Vagina (tissue), 2 donors: ENCODE measurements at places on chromosomes 2 and 18. TPM values are rescaled to one million over a fixed set of nuclear protein-coding genes. Genes with fewer than 3 reads are reported as not detected.

Gene CCDC68
- 8.1 TPM for total RNA-seq

Gene GULP1
- total RNA-seq: 57.2 TPM

Gene DGUOK
- total RNA-seq: 52.3 TPM

Gene PCARE
- total RNA-seq: not detected

Gene GALNT5
- 3.2 TPM for total RNA-seq

Gene KCNE4
- 4.9 TPM for total RNA-seq

Gene IL1R2
- 63.3 TPM for total RNA-seq

Gene TDRD15
- not detected for total RNA-seq

Gene DCDC2C
- total RNA-seq: not detected

GRCh38 chr2:135183822-135184221 lies 131.7 kb downstream of the RAB3GAP1 start:
- H3K4me3 ChIP-seq: no peak overlapping the region
- H3K27me3 ChIP-seq: no peaks in the 10 kb centered on the region
- H3K4me1 ChIP-seq: no peaks in the 10 kb centered on the region
- H3K36me3 ChIP-seq: no peaks in the 10 kb centered on the region
- DNase-seq: no peak
- no peak overlapping the region for H3K27ac ChIP-seq

- no peaks in the 10 kb centered on the region for H3K27me3 ChIP-seq
- no peak overlapping the region for H3K27ac ChIP-seq
- no peaks in the 10 kb centered on the region for H3K4me1 ChIP-seq
- H3K4me3 ChIP-seq: no peak overlapping the region
- no peak for DNase-seq
Observed at GRCh38 chr2:162704496-162704895, 134.1 kb downstream of the KCNH7 start.

- H3K4me1 ChIP-seq: no peaks in the 10 kb centered on the region
- H3K36me3 ChIP-seq: peaks cover 67% of the 10 kb centered on the region
- no peak overlapping the region for H3K27ac ChIP-seq
- DNase-seq: peak; percentile 22
- no peaks in the 10 kb centered on the region for H3K27me3 ChIP-seq
Observed at GRCh38 chr2:117930775-117931174, 83.1 kb downstream of the CCDC93 start.

DNA sequence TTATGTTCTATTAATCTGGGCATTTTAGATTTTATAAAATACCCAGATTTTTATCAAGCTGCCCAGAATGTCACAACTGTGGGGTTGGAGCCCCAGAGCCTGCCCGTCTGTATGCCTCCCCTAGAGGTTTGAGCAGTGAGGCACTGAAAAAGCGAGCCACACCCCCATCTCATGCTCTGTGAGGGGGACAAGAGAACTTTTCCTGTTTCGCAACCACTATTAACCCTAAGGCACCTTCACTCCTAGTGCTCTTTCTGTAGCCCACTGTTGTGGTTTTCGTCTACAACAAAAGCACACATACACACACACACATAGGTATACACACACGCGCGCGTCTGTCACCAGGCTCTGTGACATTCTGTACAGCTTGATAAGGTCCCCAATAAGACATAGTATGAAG lies 38.0 kb downstream of the DCDC2C start:
- H3K27ac ChIP-seq: no peak overlapping the region
- DNase-seq: no peak
- no peak overlapping the region for H3K4me3 ChIP-seq
- no peaks in the 10 kb centered on the region for H3K36me3 ChIP-seq

- no peaks in the 10 kb centered on the region for H3K27me3 ChIP-seq
- no peak for DNase-seq
- H3K27ac ChIP-seq: no peak overlapping the region
- no peaks in the 10 kb centered on the region for H3K4me1 ChIP-seq
- no peaks in the 10 kb centered on the region for H3K36me3 ChIP-seq
Observed at GRCh38 chr2:26712486-26713465, 20.3 kb downstream of the KCNK3 start.

- no peaks in the 10 kb centered on the region for H3K36me3 ChIP-seq
- H3K27ac ChIP-seq: no peak overlapping the region
- DNase-seq: no peak
- no peaks in the 10 kb centered on the region for H3K4me1 ChIP-seq
Observed at GRCh38 chr2:54255230-54256090, 569 bp downstream of the TSPYL6 start.

DNA sequence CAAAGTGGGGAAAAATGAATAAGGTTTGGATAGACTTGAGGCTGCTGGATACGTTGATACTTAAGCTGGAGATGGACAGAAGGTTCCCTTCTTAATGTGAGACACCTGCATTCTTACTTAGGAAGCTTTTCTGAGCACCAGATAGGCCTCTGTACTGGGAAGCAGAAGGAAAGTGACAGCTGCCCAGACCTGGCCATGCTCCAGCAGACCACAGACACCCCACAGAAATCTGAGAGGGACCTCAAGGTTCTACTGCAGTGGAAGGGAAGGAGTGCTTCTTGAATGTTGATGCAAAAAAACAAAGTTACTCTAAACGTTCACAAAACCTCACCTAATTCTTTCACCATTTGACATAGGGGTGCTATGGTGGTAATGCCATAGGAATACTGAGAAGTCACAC lies 642.1 kb upstream of the ID2 start:
- no peaks in the 10 kb centered on the region for H3K27me3 ChIP-seq
- no peak for DNase-seq
- H3K4me1 ChIP-seq: no peaks in the 10 kb centered on the region
- no peak overlapping the region for H3K27ac ChIP-seq
- no peak overlapping the region for H3K4me3 ChIP-seq

DNA sequence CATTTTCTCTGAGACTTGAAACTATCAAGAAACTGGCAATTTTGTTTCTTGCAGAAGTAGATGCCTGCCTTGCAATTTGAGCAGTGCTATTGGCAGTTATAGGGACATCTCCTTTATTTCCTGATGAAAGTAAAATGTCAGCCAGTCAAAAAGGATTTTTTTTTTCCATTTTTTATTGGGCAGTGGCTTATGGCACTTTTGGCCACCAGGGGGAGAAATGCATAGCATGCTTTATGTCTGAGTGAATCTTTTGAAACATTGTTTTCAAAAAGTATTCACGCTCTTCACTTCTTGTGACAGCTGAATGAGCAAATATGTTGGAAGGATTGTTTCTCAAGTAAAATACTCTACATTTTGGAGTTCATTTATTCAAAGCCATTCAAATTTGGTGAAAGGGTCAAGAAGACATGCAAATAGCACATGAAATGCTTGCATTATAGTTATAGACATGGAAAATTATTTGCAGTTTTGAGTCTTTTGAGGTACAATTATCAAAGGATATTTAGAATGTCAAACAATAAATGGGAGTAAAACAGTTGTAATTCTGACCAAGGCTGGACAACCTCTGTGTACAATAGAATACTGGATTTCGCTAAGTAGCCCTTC lies 491.0 kb downstream of the CDH2 start:
- H3K4me1 ChIP-seq: no peaks in the 10 kb centered on the region
- DNase-seq: no peak
- no peaks in the 10 kb centered on the region for H3K36me3 ChIP-seq
- no peak overlapping the region for H3K27ac ChIP-seq
- H3K27me3 ChIP-seq: no peaks in the 10 kb centered on the region
- no peak overlapping the region for H3K4me3 ChIP-seq

DNA sequence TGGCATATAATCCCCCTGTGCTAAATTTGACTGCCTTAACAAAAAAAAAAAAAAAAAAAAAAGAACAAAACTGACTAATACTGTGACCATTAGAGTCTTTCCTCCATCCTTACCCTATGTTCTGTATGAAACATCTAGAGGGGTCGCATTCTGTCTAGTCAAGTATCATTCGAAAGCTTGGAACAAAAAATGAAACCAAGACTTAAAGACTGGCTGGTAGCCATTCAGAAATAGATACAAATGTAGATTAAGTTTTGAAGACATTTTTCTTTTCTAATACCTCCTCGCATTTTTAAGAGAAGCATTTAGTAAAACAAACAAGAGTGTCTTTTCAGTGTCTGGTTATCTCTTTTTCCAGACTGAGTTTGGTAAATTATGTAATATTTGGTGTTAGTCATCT lies 66.7 kb downstream of the SPATS2L start:
- H3K27ac ChIP-seq: no peak overlapping the region
- no peaks in the 10 kb centered on the region for H3K27me3 ChIP-seq
- no peaks in the 10 kb centered on the region for H3K36me3 ChIP-seq
- DNase-seq: no peak
- H3K4me1 ChIP-seq: peaks cover 57% of the 10 kb centered on the region

- DNase-seq: no peak
- peak overlapping the region; percentile 74 for H3K27ac ChIP-seq
- no peaks in the 10 kb centered on the region for H3K27me3 ChIP-seq
- peaks cover 35% of the 10 kb centered on the region for H3K4me1 ChIP-seq
Observed at GRCh38 chr2:142873831-142874287, 3.6 kb upstream of the KYNU start.

DNA sequence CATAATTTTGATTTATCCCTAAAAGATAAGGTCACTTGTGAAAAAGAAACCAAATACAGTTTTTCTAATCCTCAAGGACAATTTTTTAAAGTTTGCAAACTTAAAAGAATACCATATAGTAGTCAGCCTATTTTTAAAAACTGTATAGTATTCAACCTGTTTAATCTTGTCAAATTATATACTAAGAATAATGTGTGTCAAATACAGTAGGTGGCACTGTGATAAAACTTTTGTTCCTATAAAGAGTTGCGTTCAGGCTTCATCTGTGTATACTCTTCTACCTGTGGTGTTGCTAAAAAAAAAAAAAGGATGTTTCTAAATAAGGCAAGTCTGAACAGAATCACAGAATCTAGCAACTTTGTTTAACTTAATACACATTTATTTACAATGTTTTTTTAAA lies 68.6 kb downstream of the CCDC138 start:
- no peaks in the 10 kb centered on the region for H3K36me3 ChIP-seq
- H3K27me3 ChIP-seq: no peaks in the 10 kb centered on the region
- H3K4me1 ChIP-seq: no peaks in the 10 kb centered on the region

DNA sequence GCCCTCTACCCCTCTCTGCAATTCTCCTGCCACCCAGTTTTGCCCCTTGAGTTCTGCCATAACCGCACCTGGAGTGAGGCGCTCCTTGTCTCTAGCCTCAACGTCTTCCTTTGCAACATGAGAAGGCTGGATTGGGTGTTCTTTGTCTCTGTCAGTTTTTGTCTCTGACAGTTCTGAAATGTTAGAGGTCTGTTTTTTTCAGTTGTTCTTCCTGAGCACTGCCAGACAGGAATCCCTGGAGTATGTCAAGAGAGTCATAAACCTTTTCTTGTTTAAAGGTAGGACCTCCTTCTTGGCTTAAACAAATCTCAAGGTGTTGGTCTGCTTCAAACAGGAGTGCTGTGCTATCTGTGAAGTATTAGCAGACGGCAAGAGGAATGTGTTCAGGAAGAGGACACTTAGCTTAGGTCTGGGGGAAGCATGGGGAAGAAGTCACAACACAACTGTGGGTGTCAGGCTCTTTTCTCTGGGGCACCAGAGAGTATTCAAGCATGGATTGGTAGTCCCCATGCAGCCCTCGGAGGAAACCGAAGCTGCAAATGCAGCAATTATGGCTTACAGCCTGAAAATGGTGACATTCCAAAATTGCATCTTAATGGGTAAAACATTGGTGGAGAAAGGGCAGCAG lies 32.3 kb downstream of the AFF3 start:
- DNase-seq: no peak
- H3K27ac ChIP-seq: no peak overlapping the region
- peaks cover 9% of the 10 kb centered on the region for H3K4me1 ChIP-seq
- H3K36me3 ChIP-seq: no peaks in the 10 kb centered on the region
- H3K27me3 ChIP-seq: no peaks in the 10 kb centered on the region

- no peak for DNase-seq
- H3K27me3 ChIP-seq: no peaks in the 10 kb centered on the region
- H3K4me3 ChIP-seq: no peak overlapping the region
- no peaks in the 10 kb centered on the region for H3K4me1 ChIP-seq
- H3K36me3 ChIP-seq: no peaks in the 10 kb centered on the region
- H3K27ac ChIP-seq: no peak overlapping the region
Observed at GRCh38 chr2:234033174-234033573, 17.3 kb upstream of the SPP2 start.
